ENCODE measurements at places on chromosomes 5 and 9. TPM values are rescaled to one million over a fixed set of nuclear protein-coding genes. Genes with fewer than 3 reads are reported as not detected.

The INSL6 gene
- total RNA-seq, result not detected

The MEIKIN gene
- 3.9 TPM for total RNA-seq

The ZFP62 gene
- 38.4 TPM for total RNA-seq

The SEMA5A gene
- total RNA-seq, result 40.3 TPM

Measured in tongue (tissue), 3 donors.